ENCODE measurements at places on chromosomes 11 and 22.

DNA sequence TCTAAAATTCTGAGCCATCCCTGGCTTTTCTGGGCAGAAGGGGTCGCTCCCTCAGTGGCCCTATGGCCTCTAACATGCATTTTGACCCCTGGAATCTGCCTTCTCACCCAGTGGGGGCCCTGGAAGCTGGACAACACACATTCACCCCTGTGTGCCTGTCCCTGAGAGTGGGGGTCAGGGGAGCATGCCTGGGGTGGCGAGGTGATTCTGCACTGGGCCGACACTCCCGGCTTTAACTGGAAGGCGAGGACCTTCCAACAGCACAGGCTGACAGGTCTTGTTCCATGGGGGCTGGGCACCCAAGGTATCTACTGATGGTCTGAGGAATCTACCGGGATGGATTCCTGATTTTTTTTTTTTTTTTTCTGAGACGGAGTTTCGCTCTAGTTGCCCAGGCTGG is 10.7 kb downstream of the PPM1F start:
- no peak for DNase-seq

DNA sequence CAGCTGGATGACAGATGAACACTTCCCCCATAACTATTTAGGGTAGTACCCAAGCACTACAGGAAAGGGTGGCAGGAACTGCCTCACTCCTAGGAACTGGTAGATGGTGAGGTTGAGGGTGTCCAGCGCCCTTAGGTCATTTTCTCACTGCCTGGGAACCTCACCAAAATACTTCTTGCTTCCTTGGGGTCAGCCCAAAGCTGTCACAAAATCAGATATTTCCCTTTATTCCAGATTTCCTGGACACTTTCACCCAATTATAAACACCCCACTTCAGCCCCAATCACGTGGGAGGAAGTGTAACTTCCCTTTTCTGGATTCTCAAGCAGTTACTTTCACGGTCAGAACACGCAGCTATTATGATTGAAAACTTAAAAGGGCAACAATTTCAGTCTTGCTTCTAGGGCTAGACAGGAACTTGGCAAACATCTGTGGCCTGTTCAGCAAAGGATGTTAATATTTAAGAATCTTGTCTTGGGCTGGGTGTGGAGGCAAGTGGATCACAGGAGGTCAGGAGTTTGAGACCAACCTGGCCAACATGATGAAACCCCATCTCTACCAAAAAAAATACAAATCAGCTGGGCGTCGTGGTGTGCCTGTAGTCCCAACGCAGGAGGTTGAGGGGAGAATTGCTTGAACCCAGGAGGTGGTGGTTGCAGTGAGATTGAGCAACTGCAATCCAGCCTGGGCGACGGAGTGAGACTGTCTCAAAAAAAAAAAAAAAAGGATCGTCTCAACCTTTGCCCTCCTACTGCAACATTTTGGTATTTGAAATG is 4.0 kb downstream of the FTH1 start:
- DNase-seq: no peak

DNA sequence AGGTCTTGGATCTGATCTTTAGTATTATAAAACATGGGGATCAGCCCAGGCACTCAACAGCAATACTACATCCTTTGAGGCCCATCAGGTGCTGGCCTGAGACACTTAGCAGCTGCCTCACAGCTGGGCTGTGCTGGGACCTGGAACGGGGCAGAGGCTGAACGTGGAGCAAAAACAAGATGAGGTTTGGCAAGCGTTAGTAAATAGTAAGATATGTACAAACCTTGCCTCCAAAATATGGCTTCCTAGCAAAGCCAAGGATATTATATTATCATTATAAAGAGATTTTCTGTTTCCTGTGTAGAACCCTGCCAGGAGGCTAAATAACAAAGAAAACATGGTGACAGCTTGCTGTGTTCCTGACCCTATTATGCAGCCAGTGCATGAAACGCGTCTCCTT is 60.0 kb upstream of the SPON1 start:
- DNase-seq: no peak

DNA sequence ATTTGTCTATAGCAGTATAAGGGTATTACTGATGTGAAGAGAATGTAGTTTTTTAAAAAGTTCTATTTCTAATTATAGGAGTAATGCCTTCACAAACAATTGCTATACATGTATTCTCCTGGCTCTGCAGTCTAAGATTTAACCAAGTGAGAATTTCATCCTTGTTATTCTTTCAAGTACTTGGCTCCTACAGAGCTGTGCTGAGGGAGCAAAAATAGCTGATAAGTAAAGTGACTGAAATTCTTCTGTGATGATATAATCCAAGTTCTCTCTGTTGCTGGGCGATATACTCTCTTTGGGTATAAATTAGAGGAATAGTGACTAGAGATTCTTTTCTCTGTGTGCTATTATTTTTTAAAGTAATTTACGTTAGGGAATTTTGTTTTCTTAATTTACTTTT is 68.0 kb downstream of the PGR start:
- DNase-seq: no peak

DNA sequence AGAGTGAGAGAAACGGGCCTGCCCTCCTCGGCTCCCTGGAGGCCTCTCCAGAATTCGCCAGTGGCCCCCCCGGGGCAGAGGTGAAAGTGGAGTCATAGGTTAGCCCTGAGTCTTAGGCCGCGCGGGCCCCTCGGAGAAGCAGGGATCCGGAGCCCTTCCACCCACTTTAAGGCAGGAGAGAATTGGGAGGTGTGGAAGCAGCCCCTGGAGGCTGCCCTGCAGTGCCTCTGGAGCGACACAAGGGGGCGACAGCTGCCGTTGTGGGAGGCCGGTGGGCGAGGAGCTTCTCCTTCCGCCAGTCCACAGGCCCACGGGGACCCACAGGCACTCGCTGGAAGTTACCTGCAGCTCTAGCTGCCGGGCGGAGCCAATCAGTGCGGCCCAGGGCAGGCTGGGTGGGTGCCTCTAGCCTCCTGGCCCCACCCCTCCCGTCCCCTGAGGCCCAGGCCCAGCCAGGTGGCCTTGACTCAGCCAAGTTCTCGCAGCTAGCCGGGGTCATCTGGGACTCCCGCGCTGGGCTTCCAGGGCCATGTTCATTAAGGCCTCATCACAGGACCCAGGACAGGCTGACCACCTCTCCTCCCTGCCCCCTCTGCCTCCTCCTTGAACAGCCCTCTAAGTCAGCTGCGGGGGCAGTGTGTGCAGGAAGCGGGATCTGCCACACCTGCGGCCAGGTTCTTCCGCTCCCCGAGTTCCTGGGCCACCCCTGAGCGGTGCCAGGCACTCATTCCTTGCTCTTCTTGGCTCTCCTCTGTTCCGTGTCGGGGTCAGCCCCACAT is 5.0 kb downstream of the DGKZ start:
- peak; percentile 60 for DNase-seq

- DNase-seq: no peak
Measured at GRCh38 chr11:57597461-57597915, at the start of gene SERPING1. Gene SERPING1, plus strand, starts transcription at chr11:57597685. Its CDS starts 586 bp downstream, at chr11:57598271.

- no peak for DNase-seq
Measured at GRCh38 chr11:61904539-61905048, 12.8 kb downstream of the RAB3IL1 start.

- no peak for DNase-seq
Measured at GRCh38 chr11:128498721-128499245, 88.6 kb downstream of the ETS1 start.

- peak; percentile 53 for DNase-seq
Measured at GRCh38 chr11:65780770-65781151, at the start of gene AP5B1. Gene AP5B1, minus strand, starts transcription at chr11:65780976. Its CDS starts 385 bp downstream, at chr11:65780591.

DNA sequence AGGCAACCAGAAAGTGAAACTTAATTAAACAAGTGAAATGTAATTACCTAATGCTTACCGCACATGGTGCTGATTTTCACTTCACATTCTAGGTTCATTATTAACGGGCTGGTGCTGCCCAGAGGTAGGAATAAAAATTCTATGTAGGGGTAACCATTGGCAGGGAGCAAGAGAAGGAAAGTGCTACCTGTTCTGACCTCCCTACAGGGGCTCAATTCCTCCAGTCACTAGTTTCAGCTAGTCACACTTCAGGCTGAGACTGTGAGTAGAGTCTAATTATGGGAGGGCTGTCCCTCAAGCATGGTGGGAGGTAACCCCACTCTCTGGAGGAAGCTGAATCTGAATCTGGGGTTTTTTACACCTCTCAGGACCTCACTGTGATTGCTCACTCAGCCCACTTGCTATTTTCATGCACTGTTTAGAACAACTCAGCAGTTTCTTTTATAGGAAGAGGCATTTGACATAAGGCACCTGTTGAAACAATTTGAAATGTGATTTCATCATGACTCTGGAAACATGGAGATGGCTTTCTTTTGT is 75.4 kb downstream of the MAML2 start:
- DNase-seq: no peak

DNA sequence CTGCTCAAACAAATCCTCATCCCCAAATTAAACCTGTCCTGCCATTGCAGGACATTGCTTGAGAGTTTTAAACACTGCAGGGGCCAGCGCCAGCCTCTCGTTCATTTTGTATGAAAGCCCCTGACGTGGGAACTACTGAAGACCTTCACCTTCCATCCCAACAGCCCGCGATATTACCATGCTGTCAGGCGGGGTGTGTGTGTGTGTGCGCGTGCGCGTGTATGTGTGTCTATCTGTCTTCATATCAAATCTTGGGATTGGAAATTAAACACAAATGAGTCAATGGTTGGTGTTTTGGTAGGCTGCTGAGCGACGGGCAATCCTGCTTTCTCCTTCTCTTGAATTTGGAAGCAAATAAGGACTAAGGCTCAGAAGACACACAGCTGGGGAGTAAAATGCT is 776.9 kb downstream of the TBC1D22A start:
- no peak for DNase-seq

- DNase-seq: no peak
Measured at GRCh38 chr11:47328449-47329390, 23.8 kb downstream of the MYBPC3 start.

DNA sequence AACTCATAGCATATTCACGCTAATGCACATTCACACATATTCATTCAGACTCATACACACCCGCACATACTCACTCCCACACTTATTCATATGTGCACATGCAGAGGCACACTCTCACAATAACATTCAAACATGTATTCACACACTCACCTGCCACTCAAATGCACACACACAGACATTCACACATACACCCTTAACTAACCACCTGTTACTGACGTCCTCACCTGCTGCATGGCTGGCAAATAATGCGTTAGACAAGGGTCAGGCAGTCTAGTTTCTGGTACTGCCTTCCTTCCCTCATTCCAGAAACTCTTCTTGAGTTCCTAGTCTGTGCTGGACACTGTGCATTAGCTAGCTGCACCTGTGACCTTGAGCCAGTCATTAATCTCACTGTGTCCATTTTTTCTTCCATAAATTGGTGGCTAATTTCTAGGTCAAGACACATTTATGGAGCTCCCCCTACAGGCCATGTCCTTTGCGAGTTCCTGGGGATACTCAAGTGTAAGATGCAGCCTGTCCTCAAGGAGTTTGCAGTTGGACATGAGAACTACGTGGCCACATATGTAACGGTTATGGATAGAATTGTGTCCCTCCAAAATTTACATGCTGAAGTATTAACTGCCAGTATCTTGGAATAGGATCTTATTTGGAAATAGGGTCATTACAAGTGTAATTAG is 34.5 kb upstream of the SEZ6L start:
- DNase-seq: no peak

DNA sequence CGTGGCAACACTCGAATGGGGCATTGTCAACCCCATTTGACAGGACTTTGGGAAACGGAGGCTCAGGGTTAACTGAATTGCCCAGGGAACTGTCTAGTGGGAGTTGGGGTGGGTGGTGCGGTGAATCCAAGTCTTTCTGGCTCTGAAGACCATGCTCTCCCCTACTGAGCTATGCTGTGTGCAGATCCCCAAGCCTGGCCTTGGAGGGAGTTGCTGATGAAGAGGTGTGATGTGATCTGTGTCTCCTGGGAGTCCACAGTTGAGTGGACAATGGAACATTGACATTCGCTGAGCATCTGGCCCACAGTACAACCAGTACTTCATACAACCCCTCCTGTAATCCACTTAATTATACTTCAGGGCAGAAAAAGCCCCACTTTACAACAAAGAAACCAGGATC is 172.2 kb downstream of the ST3GAL4 start:
- no peak for DNase-seq

All from stimulated activated CD4-positive, alpha-beta T cell treated with anti-CD3 and anti-CD28 coated beads, Interleukin-15, amount 100 ng/mL, for 1 hour (primary cell).